ENCODE measurements at places on chromosomes 7 and 10.

- DNase-seq, result no peak
- no peaks in the 10 kb centered on the region for H3K4me1 ChIP-seq
- H3K36me3 ChIP-seq, result no peaks in the 10 kb centered on the region
- H3K27ac ChIP-seq, result no peak overlapping the region
- no peak overlapping the region for H3K4me3 ChIP-seq
Observed at GRCh38 chr7:70487428-70487827, 644.5 kb upstream of the GALNT17 start.

- H3K4me3 ChIP-seq, result no peak overlapping the region
- H3K27ac ChIP-seq, result no peak overlapping the region
- no peak for DNase-seq
- no peaks in the 10 kb centered on the region for H3K4me1 ChIP-seq
- H3K36me3 ChIP-seq, result no peaks in the 10 kb centered on the region
- H3K27me3 ChIP-seq, result no peaks in the 10 kb centered on the region
Observed at GRCh38 chr7:45999541-45999940, 78.5 kb upstream of the IGFBP3 start.

DNA sequence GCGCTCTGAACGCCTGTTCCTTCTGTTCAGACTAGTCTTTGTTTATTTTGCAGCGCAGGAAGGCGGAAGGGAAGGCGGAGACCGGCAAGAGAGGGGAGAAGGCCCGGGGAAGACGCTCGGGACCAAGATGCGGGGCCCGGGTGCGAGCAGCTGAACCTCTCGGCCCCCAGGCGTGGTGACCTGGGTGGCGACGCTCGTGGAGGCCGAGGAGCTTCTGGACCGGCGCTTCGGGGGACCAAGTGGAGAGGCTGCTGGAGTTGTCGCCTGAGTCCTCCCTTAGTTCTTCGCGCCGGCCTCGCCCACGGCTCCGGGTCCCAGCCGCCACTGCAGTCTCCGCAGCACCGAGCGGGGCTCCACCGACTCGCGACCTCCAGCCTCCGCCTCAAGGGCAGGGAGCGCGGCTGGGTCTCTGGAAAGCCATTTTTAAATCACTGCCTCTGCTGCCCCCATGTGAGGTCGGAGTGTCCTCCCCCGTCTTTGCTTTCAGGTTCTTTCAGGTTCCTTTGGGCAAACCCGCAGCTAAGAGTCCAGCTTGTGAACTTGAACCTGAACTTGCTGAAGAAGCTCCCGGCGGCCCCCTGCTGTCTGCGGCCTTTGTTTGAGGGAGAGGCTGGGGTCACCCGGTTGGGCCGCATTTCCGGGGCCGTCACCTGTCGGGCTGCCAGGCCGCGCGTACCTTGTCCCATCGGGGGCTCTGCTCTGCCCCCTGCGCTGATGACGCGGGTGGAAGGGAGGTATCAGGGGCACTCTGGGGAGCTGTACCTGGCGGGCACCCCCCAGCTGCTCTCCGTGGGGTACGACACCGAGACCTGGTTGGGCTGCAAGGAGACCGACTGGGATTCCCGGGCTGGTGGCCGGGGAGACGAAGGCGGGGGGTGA is 136.0 kb downstream of the KIF20B start:
- no peak overlapping the region for H3K4me3 ChIP-seq
- H3K27ac ChIP-seq, result no peak overlapping the region
- no peak for DNase-seq
- H3K36me3 ChIP-seq, result no peaks in the 10 kb centered on the region
- no peaks in the 10 kb centered on the region for H3K27me3 ChIP-seq

DNA sequence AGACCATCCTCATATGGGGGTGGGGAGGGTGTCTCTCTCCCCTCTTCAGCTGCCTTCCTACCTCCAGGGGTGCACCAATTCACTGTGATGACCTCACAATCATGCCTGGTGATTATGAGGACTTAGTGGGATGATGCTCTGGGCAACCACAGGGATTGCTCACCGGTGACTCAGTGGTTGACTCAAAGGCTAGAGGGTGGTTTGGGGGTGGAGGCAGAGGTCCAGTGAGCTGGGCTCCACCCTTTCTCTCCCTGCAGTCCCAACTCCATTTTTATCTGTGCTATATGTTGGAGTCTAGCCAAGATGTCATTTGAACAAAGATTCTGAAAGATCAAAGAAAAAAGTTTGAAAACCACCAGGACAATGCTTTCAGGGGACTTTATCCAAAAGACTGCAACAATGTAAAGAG is 286.9 kb downstream of the KCNMA1 start:
- H3K27ac ChIP-seq, result no peak overlapping the region
- H3K4me3 ChIP-seq, result no peak overlapping the region
- H3K4me1 ChIP-seq, result no peaks in the 10 kb centered on the region
- no peak for DNase-seq

- DNase-seq, result peak; percentile 86
- no peak overlapping the region for H3K27ac ChIP-seq
- no peaks in the 10 kb centered on the region for H3K4me1 ChIP-seq
- H3K27me3 ChIP-seq, result no peaks in the 10 kb centered on the region
Observed at GRCh38 chr10:69644658-69645295, 14.7 kb downstream of the FAM241B start.

GRCh38 chr10:1274701-1275544 is 218.7 kb downstream of the WDR37 start:
- H3K27me3 ChIP-seq, result no peaks in the 10 kb centered on the region
- H3K36me3 ChIP-seq, result no peaks in the 10 kb centered on the region
- DNase-seq, result no peak
- H3K27ac ChIP-seq, result no peak overlapping the region
- H3K4me3 ChIP-seq, result no peak overlapping the region
- H3K4me1 ChIP-seq, result no peaks in the 10 kb centered on the region

DNA sequence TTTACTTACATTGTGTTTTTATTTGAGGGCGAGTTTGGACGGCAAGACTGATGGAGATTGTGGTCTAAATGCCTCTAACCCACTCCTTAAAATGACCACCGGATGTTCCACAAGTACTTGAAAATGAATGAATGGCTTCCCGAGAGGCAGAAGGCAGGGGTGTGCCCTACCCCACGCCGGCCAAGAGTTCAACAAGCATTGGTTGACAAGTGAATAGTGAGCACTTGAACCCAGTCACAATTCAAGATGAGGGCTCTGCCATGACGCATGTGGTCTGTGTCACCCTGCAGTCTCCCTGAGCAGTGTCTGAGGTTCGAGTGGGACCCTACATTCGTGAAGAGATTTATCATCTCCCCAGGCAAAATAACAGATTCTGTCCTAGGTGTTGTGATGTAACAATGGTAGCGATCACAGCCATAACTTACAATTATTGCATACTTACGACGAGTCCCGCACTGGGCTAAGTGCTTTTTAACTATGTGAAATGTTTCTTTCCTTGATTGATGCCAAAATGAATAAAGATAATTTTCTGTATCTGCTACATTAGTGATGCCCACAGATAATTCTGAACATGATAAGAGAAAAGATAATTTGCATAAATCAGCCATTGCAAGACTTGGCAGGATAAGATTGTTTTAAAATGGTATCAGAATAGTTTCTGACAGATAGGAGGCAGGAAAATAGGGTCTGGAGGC is 305.4 kb downstream of the WDR37 start:
- DNase-seq, result no peak
- peaks cover 6% of the 10 kb centered on the region for H3K4me1 ChIP-seq
- no peak overlapping the region for H3K27ac ChIP-seq
- no peaks in the 10 kb centered on the region for H3K27me3 ChIP-seq
- H3K4me3 ChIP-seq, result no peak overlapping the region
- no peaks in the 10 kb centered on the region for H3K36me3 ChIP-seq

DNA sequence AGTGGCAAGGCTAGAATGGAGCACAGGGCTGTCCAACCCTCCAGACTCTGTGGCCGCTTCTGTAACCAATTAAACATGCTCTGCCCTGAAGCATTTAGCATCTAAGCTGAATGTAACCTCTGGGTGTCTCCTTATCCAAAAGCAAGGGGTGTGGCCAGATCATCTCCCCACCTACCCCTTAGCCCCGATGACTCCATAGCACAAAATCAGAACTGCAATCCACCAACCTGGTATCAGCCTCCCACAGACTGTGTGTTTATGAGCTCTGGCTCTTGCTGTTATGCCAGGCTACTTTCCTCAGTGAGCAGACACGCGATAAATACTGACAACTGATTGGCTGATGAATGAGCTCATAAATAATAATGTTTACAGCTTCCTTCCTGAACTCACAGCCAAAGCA is 3.2 kb downstream of the FRMD4A start:
- H3K27ac ChIP-seq, result no peak overlapping the region
- no peaks in the 10 kb centered on the region for H3K36me3 ChIP-seq
- H3K27me3 ChIP-seq, result no peaks in the 10 kb centered on the region
- H3K4me1 ChIP-seq, result peaks cover 17% of the 10 kb centered on the region
- no peak overlapping the region for H3K4me3 ChIP-seq
- DNase-seq, result no peak

- H3K27me3 ChIP-seq, result peaks cover 34% of the 10 kb centered on the region
- peak; percentile 56 for DNase-seq
- H3K27ac ChIP-seq, result no peak overlapping the region
- no peaks in the 10 kb centered on the region for H3K36me3 ChIP-seq
Observed at GRCh38 chr7:114086914-114087652, 168.3 kb upstream of the PPP1R3A start.

DNA sequence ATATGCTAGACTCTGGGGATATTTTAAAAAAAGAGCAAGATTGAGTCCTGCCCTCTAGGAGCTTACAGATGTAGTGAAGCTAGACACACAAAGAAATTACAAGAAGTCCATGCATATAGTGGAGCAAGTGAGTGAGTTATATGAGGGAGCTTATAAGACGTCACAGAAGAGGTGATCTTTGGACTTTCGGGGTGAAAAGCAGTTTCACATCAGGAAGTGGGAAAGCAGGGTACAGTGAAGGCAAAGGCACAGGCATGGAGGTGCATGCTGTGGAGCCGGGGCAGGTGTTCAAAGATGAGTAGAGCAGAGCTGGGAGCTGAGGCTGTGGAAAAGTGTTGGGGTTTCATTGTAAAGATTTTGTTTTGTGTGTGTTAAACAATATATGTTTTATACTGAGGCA is 38.5 kb upstream of the EXOC6 start:
- H3K36me3 ChIP-seq, result no peaks in the 10 kb centered on the region
- H3K4me1 ChIP-seq, result no peaks in the 10 kb centered on the region
- peak; percentile 16 for DNase-seq
- H3K27ac ChIP-seq, result no peak overlapping the region
- no peak overlapping the region for H3K4me3 ChIP-seq

- no peak for DNase-seq
- H3K27ac ChIP-seq, result no peak overlapping the region
- H3K4me1 ChIP-seq, result no peaks in the 10 kb centered on the region
Observed at GRCh38 chr10:70811881-70812280, 3.9 kb upstream of the SGPL1 start.

GRCh38 chr10:44801383-44802327 is 109.5 kb upstream of the TMEM72 start:
- no peaks in the 10 kb centered on the region for H3K36me3 ChIP-seq
- no peaks in the 10 kb centered on the region for H3K4me1 ChIP-seq
- H3K27me3 ChIP-seq, result no peaks in the 10 kb centered on the region
- no peak overlapping the region for H3K27ac ChIP-seq
- H3K4me3 ChIP-seq, result no peak overlapping the region

- no peaks in the 10 kb centered on the region for H3K27me3 ChIP-seq
- no peaks in the 10 kb centered on the region for H3K36me3 ChIP-seq
Observed at GRCh38 chr7:91512958-91513357, 248.7 kb downstream of the FZD1 start.

- no peaks in the 10 kb centered on the region for H3K27me3 ChIP-seq
- DNase-seq, result no peak
- no peaks in the 10 kb centered on the region for H3K36me3 ChIP-seq
- H3K4me1 ChIP-seq, result no peaks in the 10 kb centered on the region
- no peak overlapping the region for H3K27ac ChIP-seq
- H3K4me3 ChIP-seq, result no peak overlapping the region
Observed at GRCh38 chr10:59499460-59499859, 137.1 kb upstream of the FAM13C start.

GRCh38 chr10:49594594-49594993 is 15.5 kb upstream of the SLC18A3 start:
- no peaks in the 10 kb centered on the region for H3K36me3 ChIP-seq
- H3K27ac ChIP-seq, result no peak overlapping the region
- H3K27me3 ChIP-seq, result no peaks in the 10 kb centered on the region
- no peaks in the 10 kb centered on the region for H3K4me1 ChIP-seq
- H3K4me3 ChIP-seq, result no peak overlapping the region
- DNase-seq, result no peak

GRCh38 chr10:24259365-24260130 is 50.6 kb downstream of the KIAA1217 start:
- peaks cover 12% of the 10 kb centered on the region for H3K4me1 ChIP-seq
- no peak overlapping the region for H3K4me3 ChIP-seq

DNA sequence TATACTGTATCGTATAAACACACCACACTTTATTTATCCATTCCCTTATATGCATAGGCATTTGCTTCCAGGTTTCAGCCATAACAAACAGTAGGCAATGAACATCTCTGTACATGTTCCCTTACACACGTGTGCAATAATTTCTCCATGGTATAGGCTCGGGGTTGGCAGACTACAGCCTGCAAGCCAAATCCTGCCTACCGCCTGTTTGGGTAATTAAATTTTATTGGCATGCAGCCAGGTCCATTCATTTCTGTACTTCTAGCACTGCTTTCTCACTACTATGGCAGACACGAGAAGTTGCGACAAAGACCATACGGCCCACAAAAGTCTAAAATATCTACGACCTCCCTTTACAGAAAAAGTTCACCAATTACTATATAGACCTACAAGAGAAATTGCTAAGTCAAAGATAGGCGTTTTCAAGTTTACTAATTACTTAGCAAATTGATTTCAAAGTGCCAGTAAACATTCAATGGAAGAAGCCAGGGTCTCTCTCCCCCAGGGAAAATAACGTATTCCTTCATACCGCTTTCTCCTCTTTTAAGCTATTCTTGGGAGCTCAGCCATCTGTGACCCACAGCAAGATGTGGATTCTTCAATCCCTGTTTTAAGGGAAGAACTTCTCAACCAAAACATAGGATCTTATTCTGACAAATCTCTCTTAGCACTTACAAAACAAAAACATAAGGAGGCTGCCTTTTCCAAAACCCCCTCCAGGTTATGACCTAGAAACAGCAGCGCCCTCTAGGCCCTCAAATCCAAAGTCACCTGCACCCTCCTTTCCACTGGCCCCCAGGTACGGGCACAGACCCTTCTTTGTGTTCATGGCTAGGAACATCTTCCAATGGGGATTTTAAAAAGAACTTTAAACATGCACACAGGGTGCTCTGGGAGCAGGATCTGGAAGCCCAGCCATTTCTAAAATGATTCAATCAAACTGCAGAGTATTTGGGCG is 100.5 kb downstream of the FGFR2 start:
- H3K4me3 ChIP-seq, result no peak overlapping the region
- no peaks in the 10 kb centered on the region for H3K4me1 ChIP-seq
- H3K27me3 ChIP-seq, result no peaks in the 10 kb centered on the region
- peaks cover 21% of the 10 kb centered on the region for H3K36me3 ChIP-seq

- H3K4me1 ChIP-seq, result peaks cover 16% of the 10 kb centered on the region
- H3K36me3 ChIP-seq, result no peaks in the 10 kb centered on the region
- DNase-seq, result peak; percentile 94
- H3K27me3 ChIP-seq, result no peaks in the 10 kb centered on the region
- peak within 1 kb of the TSS; percentile 98 for H3K4me3 ChIP-seq
Observed at GRCh38 chr7:122143751-122144711, at the start of gene AASS. Gene AASS, minus strand, starts transcription at chr7:122144249. Its CDS starts 10,523 bp downstream, at chr7:122133726.

- H3K4me1 ChIP-seq, result peaks cover 2% of the 10 kb centered on the region
- no peak overlapping the region for H3K4me3 ChIP-seq
- peaks cover 18% of the 10 kb centered on the region for H3K36me3 ChIP-seq
Observed at GRCh38 chr7:6160191-6160623, 112.2 kb downstream of the CYTH3 start.

GRCh38 chr10:43093423-43094076 is 16.7 kb downstream of the RET start:
- no peaks in the 10 kb centered on the region for H3K36me3 ChIP-seq
- H3K4me1 ChIP-seq, result peaks cover 6% of the 10 kb centered on the region
- H3K4me3 ChIP-seq, result no peak overlapping the region
- H3K27ac ChIP-seq, result no peak overlapping the region
- H3K27me3 ChIP-seq, result no peaks in the 10 kb centered on the region
- no peak for DNase-seq
